Fibroblast of lung (primary cell): ENCODE measurements at places on chromosomes 6 and 20.

DNA sequence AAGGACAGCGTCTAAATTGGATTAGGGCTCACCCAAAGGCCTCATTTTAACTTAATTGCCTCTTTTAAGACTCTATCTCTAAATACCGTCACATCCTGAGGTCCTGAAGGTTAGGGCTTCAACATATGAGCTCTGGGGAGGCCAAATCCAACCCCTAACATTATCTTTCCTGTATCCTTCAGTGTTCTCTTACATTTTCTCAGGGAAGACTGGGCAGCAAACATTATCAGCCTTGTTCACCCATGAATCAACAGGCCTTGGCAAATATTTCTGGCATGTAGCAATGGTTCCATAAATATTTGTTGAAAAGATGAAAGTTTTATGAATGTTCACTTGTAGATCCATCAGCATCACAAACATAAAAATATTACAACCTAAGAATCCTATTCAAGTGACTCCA, 24.6 kb upstream of the FOXF2 start:
- DNase-seq, result no peak

DNA sequence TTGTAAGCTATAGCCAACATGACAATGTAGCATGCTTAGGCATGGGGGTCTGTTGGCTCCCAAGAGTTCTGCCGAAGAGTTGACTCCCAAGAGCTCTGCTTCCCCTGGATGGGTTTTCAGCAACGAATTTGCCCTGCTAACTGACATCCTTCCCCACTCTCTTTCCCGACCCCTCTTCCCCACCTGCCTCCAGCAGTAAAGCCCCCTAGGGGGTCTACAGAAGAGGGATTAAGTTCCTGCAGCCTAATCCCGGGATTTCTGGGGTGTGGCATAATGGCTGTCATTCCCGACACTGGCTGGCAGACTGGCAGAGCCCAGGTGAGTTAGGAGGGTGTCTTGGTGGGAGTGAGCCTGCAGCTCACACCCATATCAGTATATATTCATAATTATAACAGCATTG, 121.0 kb upstream of the ZNF184 start:
- no peak for DNase-seq

GRCh38 chr6:89874438-89874837, 19.8 kb upstream of the GJA10 start:
- no peak for DNase-seq

DNA sequence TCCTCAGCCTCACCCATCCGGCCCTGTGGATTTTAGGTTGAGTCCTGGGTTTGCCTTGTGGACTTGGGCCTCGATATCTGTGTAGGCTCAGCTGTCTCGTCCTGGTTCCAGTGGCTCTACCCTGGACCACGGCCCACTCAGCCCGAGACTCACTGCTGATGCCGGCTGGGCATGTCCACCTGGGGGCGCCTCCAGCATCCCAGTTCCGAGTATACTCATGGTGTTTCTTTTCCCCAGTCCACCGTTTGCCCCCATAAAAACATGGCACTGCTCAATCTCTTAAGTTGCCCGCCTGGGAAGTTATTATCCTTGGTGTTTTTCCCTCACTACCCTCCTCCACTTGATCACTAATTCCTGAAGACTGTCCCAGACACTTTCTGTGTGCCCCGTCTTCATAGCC, 99.1 kb downstream of the ARID1B start:
- no peak for DNase-seq

DNA sequence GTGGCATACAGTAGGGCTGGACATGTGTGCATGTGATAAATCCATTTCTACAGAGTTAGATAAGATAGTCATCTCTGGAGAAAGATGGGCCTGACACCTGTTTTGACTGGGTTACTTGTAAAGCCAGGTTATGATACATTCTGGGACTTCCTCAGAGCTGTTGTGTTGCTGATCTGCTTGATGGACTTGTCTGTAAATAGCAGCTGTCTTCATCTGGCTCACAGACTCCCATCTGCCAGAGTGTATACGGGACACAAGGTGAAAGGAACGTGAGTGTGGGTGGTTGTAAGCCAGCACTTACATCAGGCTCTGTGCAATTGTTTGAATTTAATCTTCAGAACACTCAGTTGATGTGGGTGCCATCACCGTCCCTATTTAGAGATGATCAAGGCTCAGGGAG, 49.8 kb downstream of the ZDHHC14 start:
- DNase-seq, result no peak

DNA sequence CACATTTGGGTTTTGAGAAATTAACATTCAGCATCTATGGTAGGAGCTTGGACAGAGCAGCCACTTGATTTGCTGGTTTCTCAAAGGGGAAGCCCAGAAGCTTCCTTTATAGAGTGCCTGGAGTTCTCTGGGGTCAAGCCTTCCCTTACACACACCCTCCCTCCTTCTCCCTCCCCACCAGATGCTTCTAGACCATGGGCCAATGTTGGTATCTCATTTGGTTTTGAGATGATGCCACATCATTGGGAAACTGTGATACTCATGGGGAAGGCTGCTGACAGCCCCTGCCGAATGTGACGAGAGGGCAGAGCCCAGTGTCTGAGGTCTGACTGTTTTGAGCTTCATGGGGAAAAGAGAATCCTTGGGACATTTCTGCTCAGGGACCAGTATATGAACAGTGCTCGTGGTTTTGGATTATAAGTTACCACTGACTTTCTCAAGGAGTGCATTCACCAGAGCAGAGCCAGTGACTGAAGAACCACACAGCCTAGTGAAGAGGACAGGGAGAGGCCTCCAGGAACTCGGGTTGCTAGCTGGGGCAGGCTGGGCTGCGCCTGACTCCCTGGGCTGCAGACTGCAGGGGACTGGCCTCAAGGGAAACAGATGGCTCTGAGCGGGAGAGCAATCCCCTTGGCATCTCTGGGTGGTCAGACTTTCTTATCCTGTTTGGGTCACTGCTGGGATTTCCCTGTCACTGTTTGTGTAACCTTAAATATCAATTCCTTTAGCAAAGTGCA, 46.4 kb upstream of the CST5 start:
- no peak for DNase-seq
